ENCODE measurements at places on chromosomes 5 and 9.
A peak's percentile ranks its signal among the peaks of the same experiment; 100 is the strongest.

- no peak for DNase-seq
Measured at GRCh38 chr9:134442486-134443173, 116.4 kb downstream of the RXRA start.

DNA sequence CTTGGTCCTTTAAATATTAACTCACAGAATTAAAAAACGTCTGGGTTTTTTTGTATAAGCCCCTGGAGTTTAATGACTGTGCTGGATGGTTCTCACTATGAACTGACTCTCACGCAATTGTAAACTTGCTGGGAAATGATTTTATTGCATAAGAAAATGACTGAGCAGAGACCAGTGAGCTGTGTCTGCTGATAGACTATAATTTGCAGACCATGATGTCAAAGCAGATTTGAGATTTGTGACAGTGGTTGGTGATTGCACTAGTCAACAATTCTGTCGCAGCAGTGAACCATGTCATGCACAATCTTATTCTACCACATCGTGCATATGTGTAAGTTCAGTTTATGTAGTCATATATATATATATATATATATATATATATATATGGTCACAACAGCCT is 85.7 kb upstream of the C9orf72 start:
- no peak for DNase-seq

GRCh38 chr9:88905506-88905905 is 85.8 kb upstream of the S1PR3 start:
- DNase-seq: no peak

DNA sequence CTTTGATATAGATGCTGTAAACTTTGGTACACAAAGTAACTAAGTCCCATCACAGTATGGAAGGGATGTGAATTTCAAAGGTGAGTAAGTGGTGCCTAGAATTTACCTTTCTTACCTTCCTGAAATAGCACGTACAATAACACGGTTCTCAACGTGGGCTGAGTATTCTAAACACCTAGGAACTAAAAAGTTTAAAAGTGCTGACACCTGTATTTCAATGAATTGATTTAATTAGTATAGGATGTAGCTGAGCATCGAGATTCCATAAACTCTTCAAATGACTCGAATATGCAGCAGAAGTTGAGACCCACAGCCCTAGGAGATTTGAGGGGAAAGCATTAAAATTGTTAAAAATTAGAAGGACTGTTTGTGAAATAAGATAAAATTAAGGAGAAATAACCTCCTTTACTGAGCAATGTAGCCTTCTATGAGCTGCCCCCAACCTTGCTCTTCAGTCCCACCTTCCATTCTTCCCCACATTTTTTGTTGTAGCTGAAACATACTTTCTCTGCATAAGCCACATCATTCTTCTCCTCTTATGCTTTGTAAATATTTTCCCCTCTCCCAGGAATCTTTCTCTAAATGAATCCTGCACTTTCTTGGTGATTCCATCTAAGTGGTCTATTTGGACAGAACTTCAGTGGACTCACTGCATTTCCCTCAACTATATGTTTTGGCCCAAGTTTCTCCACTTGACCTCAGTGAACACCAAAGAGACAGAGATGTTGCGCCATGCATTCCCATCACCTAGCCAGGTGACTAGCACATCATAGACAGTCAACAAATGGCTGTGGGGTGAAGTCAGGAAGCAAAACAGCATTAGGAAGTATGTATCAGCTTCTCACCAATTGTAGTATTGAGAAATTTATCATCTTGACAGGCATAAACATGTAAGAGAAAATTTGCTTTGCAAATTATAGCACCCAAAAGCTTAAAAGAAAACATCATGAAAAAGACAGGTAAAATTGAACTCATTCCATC is 156.5 kb upstream of the TAS2R1 start:
- DNase-seq: no peak

- DNase-seq: no peak
Measured at GRCh38 chr9:10614196-10614800, 1.5 kb upstream of the PTPRD start.

- DNase-seq: no peak
Measured at GRCh38 chr9:77495834-77496671, 152.1 kb downstream of the GNA14 start.

DNA sequence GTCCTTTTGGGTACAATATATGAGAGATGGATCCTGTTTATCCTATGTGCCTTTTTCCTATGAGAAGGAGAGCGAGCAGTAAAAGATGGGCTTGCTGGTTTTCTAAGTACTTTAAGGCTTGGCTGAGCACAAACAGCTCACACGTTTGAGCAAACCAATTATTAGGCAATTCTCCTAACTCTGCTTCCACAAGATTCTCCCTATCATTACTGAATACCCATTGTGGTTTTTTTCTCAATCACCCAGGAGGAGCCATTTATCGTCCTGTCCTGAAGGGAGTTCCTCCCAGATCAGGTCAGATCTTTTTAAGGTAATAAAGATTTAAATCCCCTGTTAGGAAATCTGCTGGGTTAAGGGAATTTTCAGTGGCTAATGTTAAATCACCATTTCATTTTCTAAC is 19.4 kb upstream of the C1QTNF3 start:
- DNase-seq: no peak

GRCh38 chr9:114987116-114987515 is 56.7 kb upstream of the TNFSF8 start:
- no peak for DNase-seq

GRCh38 chr5:141515141-141515540 is 26.3 kb downstream of the PCDHGC5 start:
- DNase-seq: no peak

DNA sequence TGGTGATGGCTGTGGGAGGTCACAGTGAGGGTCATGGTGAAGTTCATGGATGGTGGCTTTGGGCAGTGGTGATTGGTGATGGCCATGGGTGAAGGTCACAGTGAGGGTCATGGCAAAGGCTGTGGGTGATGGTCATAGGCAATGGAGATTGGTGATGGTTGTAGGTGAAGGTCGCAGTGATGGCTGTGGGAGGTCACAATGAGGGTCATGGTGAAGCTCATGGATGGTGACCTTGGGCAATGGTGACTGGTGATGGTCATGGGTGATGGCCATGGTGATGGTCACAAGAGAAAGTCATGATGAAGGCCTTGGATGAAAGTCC is 115.6 kb upstream of the IRX4 start:
- DNase-seq: no peak

- no peak for DNase-seq
Measured at GRCh38 chr5:158752656-158752973, 347.1 kb downstream of the EBF1 start.

- DNase-seq: no peak
Measured at GRCh38 chr9:30280229-30280900, 2104.1 kb upstream of the ACO1 start.

- DNase-seq: no peak
Measured at GRCh38 chr5:150522504-150523414, 14.8 kb downstream of the NDST1 start.

- no peak for DNase-seq
Measured at GRCh38 chr5:65989158-65989557, 62.8 kb downstream of the ERBIN start.

GRCh38 chr5:143128412-143129071 is 274.9 kb downstream of the NR3C1 start:
- no peak for DNase-seq

GRCh38 chr9:92328225-92328624 is 2.5 kb downstream of the CENPP start:
- no peak for DNase-seq

DNA sequence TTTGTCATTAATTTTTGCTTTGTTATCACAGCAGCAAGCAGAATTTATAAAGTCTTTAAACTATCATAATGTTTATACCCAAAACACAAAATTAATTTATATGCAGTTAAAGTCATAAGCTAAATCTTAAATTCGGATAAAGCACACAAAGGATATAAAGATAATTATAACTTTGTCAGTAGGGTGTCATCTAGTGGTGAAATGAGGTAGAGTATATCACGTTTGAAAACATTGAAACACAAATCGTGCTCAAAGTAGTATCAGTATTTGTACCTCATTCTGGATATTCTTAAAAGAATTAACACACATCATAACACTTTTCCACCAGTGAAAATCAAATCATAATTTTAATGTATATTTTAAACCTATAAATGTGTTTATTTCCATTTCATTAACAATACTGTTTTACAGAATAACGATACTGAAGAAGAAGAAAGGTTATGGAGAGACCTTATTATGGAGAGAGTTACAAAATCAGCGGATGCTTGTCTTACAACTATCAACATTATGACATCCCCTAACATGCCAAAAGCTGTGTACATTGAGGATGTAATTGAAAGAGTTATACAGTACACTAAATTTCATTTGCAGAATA is 129.5 kb downstream of the NIPBL start:
- DNase-seq: no peak

GRCh38 chr5:36777105-36777757 is 99.3 kb upstream of the NIPBL start:
- no peak for DNase-seq

DNA sequence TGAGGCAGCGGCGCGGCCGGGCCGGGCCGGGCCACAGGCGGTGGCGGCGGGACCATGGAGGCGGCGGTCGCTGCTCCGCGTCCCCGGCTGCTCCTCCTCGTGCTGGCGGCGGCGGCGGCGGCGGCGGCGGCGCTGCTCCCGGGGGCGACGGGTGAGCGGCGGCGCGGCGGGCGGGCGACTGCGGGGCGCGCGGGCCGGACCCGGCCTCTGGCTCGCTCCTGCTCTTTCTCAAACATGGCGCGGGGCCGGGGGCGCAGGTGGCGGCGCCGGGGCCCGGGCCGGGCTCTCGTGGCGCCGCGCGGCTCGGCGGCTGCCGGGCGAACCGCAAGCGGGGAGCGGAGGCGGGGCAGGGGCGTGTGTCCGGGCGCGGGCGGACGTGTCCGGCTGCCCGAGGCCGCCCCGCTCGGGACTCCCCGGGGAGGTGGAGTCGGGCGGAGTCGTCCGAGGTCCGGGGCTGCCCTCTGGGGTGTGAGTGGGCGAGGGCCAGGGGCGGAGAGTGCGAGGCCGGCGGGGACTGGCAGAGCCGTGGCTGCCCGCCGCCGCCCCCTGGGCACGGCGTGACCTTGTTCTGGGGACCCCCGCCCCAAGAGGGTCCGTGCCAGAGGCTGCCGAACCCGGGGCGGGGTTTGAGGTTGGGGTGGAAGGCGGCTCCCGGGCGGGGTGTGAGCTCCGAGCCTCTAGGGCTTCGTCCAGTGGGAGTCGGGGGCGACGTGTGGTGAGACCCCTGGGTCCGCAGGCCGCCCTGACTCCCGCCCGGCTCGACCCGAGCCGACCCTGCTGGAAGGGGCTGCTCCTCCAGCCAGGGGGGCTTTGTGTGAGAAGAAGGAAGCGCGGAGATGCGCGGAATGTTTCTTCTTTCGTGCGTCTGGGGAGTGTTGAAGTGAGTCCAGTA is 485 bp downstream of the TGFBR1 start:
- peak; percentile 17 for DNase-seq

DNA sequence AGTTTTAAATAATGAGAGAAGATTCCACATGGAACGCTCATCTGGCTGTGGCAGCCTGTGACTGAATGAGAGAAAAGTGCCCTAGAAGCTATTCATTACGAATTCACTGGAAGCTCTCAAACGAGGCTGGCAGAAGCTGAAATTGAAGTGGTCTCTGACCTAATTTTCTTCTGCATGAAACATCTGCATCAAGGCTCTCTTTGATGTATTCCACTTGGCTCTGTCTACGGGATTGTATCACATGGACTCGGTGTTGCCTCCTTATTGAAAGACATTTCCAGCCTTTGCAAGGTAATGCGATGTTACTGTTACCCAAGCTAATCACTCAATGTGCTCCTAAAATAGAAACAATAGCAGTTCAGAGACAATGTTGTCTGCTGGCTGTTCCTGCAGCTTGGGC is 246.9 kb upstream of the ZNF462 start:
- no peak for DNase-seq

DNA sequence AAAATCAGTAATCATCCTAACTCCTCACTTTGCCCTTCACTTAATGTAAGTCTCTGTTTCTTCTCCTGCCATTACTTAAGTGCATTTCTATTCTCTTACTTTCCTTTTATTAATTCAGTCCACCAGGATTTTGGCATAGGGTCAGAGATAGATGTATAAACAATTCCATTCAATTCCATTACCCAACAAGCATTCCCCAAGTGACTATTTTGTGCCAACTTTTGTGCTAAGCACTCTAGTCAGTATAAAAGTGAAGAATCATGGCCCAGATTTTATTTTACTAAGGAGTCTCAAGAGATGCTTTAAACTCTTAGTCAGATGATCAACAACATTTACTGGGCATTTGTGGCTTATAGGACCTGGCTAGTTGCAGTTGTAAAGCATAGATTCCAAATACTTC is 159.3 kb downstream of the DMAC1 start:
- DNase-seq: no peak

GRCh38 chr5:176692326-176692725 is 45.0 kb downstream of the TSPAN17 start:
- no peak for DNase-seq

GRCh38 chr9:72864327-72864726 is 88.5 kb downstream of the ALDH1A1 start:
- no peak for DNase-seq

GRCh38 chr5:1111241-1111726 is 579 bp downstream of the SLC12A7 start:
- peak; percentile 37 for DNase-seq

GRCh38 chr5:10699987-10700386 is 61.0 kb downstream of the DAP start:
- DNase-seq: no peak

DNA sequence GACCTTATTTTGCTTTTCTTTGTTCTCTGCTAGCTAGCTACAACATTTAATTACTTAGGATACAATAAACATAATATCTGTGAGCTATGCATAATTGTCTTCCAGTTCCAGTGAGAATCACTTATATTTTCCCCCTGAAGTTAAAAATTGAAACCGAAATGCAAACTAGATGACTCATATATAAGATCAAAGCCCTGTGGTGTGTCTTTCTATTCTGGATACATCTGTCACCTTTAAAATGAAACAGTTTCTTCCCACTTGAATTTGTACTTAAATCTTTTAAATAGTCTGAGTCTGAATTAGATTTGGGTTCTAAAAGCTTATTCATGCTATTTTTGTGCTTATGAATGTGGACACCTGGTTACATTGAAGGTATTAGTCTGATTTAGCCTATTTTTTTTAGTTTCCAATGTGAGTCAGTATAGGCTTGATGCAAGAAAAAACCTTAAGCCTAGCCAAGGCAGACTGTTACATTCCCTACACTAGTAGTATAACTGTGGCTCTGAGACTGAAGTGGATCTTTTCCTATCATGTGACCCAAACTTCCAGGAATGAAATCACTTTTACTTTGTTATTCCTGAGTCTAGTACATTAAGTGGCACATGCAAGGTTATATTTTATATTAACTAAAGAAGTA is 703.5 kb upstream of the RGMB start:
- DNase-seq: no peak

- no peak for DNase-seq
Measured at GRCh38 chr9:123157221-123157620, 111.2 kb downstream of the STRBP start.

DNA sequence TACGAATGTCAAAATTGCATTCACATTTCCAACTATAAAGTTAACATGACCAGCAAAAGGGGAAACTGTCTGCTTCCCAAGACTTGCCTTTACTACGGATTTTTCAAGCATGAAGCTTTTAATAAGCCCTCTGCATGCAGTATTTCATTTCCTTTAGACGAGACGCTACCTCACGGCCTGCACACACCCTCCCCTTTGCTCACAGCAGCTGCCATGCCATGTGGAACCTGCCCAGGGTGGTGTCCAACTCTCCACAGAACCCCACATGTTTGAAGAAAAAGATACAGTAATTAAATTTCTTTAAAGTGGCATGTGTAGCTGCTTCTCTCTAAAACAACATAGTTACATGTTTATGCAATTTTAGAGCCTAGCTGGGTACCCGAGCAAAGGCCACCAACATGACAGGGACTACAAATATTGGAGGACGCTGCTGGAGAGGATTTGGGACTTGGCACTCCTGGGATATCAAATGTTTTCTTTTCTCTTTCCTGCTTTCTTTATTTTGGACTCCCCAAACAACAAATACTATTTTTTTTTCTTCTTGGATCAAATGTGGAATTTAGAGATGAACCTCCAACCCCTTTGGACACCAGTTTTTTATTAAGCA is 256.9 kb upstream of the PCSK5 start:
- no peak for DNase-seq

Measured in T-helper 1 cell (primary cell).